ENCODE measurements at places on chromosomes 6 and 20.
A peak's percentile ranks its signal among the peaks of the same experiment; 100 is the strongest.

DNA sequence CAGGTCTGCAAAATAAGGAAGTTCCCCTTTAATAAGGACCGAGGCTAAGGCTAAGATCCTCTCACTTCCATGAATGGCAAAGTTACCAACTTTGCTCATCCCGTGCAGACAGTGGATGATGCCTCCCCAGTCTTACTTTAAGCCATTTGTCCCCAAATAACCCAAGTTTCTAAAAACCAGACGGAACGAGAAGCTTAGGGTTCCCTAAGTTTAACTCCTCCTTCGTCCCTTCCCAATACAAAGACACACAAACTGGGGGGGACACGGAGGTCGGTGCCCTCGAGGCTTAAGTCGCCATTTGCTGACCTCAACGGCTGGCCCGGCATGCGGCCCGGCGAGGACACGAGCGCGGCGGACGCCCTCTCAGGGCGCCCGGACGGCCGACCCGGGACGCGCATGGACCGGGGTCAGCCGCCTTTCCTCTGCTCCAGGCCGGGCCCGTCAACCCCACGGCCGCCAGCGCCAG, 527 bp downstream of the FBXO30 start:
- peak; percentile 59 for DNase-seq

- no peak for DNase-seq
Observed at GRCh38 chr6:84027340-84028181, 6.0 kb upstream of the MRAP2 start.

DNA sequence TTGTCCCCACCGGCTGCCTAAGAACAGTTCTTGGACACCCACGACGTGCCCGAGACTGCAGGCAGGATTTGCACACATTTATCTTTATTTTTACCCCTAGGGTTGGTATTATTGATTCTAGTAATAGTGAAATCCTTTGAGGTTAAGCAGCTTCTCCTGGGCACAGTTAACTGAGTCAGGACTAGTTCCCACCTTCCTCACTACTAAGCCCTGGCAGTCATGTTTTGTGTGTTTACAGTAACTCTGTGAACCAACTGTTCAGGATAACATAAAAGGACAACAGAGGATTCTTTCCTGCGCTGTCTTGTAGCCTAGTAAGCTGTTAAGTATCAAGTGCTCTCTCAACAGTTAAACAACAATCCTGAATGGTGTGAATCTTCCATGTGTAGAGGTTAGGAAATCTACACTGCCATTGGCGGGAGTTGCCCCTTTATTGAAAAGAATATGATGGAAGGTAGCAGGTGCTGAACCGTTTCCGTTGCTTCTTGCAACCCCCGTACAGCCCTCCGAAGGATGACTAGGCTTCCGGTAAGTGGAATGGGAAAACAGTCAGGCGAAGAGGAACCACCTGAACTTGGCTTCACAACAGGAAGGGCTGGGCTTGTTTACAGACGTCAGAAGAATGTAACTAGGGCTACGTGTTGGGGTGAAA, 979 bp upstream of the SOD2 start:
- DNase-seq: no peak

- no peak for DNase-seq
Observed at GRCh38 chr6:50889935-50890334, 71.3 kb downstream of the TFAP2B start.

DNA sequence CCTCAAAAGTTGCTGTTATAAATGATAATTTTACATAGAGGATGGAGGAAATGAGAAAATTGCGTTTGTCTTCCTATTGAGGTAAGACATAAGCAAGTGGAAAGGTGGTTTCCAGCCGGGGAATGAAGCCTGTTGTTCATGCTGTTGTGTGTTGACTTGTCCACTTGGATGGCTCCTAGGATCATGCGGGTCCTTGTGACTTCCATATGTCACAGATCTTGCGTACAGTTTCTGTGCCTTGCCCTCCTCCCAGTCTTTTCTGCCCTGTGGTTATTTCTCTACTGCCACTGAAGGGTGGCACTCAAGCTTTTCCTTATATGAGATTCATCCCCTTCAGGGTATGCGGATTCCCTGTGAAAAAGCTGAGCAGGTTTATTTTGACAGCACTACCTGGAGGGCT, 116.6 kb downstream of the CARMIL1 start:
- DNase-seq: no peak
